ENCODE measurements at places on chromosomes 16 and 17.

DNA sequence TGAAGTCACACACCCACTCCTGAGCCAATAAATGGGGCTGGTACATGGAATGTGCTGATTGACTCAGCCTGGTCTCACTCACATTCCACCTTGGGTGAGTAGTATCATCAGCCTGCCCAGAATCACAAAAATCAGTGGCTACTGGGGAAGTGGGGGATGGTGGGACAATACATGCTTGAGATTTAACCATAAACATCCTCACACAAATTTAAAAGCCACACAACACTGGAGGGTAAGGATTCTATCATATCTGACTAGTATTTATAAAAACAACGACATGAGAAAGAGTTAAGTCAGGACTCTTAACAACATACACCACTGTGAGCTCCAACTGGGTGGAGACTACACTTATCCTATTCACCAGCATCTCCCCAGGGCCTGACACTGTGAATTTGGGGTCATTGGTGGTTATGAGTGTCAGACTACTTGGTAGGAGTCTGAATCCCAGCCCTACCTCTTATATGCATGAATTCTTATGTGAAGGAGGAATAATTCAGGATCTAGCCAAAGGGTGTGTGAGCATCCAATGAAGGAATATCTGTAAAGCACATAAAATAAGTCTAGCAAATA, 26.0 kb upstream of the IRX6 start:
- DNase-seq = peak; percentile 0

DNA sequence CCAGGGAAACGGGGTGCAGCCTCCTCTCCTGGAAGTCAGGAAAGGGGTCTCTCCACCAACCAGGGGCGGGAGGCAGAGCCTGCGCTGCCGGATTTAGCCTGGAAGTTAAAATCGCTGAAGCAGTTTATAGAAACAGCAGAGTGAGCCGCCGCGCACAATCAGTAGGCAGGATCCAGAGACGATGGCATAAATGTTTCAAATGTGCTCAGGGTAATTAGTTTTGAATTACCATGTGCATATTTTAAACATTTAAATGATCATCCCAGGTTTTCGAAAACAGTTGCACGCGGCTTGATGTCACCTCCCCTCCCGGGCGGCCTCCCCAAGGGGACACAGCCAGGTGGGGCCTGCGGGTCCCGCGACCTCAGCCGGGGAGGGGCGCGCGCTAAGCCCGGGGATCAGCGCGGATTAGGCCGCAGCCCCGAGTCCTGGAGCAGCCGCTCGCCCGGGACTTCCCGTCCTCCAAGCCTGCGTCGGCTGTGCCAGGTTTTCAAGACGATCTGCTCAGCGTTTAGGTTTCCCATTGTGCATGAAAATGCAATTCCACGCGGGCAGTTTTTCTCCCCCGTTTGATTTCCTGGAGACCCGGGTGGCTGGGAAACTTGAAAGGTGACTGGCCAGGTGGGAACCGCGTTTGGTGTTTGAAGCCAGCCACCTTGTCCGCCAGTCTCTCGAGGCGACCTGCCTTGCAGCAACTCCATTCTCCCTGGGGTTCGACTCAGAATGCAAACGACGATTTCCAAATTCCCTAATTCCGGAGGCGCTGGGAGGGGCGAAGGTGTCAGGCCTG, 78.3 kb downstream of the RPA1 start:
- no peak for DNase-seq

- DNase-seq = no peak
These were observed 10.1 kb upstream of the WDR45B start for GRCh38 chr17:82658331-82658730.

DNA sequence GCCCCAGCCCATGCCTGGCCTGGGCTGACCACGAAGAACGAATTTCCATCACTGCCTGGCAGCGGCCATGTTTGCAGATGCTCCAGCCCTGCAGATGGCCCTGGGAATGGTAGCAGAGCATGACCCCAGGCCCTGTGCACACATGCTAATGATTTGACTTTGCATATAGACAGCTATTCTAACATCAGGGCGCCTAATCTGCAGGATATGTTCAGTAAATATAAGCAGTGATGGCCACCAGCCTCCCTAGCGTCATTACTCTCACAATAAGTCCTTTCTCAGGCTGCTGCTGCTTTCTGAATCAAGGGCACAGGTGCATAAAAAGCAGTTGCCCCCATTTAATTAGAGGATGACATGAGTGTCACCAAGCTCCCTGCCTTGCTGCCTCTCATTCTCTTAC, 24.2 kb downstream of the DNAH9 start:
- DNase-seq = no peak

- DNase-seq = no peak
These were observed 1.7 kb downstream of the SLC5A2 start for GRCh38 chr16:31484491-31485171.

All from non-pigmented ciliary epithelial cell (primary cell).